Upper lobe of right lung (tissue), 1 donor: ENCODE measurements at places on chromosomes 7 and 10. TPM values are rescaled to one million over a fixed set of nuclear protein-coding genes. Genes with fewer than 3 reads are reported as not detected.

The FANK1 gene
- 2.6 TPM for total RNA-seq

The MICU1 gene
- total RNA-seq: 52.2 TPM

The OPALIN gene
- total RNA-seq: not detected

The CLIP2 gene
- total RNA-seq: 24.3 TPM
